Left lung (tissue), 14 donors: ENCODE measurements at places on chromosomes 1 and 21. TPM values are rescaled to one million over a fixed set of nuclear protein-coding genes. Genes with fewer than 3 reads are reported as not detected.

DNA sequence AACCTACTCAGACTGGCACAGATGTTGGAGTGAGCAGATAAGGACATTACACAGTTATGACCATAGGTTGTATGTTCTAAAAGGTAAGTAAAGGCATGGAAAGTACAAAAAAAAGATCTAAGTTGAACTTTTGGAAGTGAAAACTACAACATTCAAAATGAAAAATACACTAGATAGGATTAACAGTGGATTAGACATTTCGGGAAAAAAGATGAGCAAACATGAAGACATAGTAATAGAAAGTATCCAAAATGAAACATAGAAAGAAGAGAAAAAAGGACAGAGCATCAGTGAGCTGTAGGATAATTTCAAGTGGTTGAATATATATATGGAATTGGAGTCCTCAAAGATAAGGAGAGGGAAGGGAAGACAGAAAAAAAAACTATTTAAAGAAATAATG, 34.0 kb upstream of the CR2 start:
- H3K27ac ChIP-seq: no peak overlapping the region
- H3K4me3 ChIP-seq: no peak overlapping the region
- no peaks in the 10 kb centered on the region for H3K36me3 ChIP-seq
- no peaks in the 10 kb centered on the region for H3K27me3 ChIP-seq
- peaks cover 39% of the 10 kb centered on the region for H3K4me1 ChIP-seq

- no peak overlapping the region for H3K4me3 ChIP-seq
- no peak overlapping the region for H3K27ac ChIP-seq
- H3K27me3 ChIP-seq: no peaks in the 10 kb centered on the region
- no peaks in the 10 kb centered on the region for H3K4me1 ChIP-seq
- DNase-seq: no peak
These were observed 11.0 kb upstream of the AVPR1B start for GRCh38 chr1:206128196-206128595.

GRCh38 chr1:224175617-224176016, 7.4 kb upstream of the DEGS1 start:
- DNase-seq: peak; percentile 31
- no peak overlapping the region for H3K4me3 ChIP-seq

DNA sequence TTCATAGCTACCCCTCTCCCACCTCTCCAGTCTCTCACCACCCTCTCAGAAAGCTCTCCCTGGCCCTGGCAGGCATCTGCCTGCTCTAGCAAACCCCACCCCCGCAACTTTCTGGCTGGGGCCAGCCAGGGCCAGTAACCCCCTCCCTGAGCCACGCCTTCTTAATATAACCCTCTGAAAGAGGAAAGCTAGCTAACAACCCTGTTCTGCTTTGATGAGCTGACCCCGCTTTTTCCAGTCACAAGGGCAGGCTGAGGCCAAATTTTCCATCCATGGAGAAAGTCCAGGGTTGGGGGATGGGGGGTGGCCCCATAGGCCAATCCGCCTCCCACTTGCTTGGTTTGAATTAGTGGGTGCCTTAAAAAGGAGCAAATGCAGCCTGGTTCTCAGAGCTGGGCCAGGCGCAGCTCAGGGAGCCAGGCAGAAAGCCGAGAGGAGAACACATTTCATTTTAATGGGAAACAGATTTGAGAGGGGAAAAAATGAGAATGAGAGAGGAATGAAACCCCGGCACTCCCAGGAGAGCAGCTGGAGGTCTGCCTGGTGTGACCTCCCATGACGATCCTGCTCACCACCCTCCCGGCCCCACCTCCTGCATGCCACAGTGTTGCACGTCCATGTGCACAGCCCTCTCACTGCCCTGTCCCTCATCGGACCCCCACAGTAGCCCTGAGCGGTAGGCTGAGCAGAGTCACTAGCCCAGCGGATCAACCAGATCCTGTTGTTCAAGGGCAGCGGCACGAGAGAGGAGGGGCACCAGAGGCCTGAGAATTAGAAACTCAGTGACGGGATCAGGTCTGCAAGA, 62.3 kb downstream of the OPTC start:
- H3K36me3 ChIP-seq: no peaks in the 10 kb centered on the region
- no peak overlapping the region for H3K4me3 ChIP-seq
- H3K27me3 ChIP-seq: no peaks in the 10 kb centered on the region
- no peak for DNase-seq
- H3K4me1 ChIP-seq: no peaks in the 10 kb centered on the region

- no peaks in the 10 kb centered on the region for H3K36me3 ChIP-seq
- no peaks in the 10 kb centered on the region for H3K27me3 ChIP-seq
- no peak overlapping the region for H3K4me3 ChIP-seq
- no peak overlapping the region for H3K27ac ChIP-seq
These were observed 20.1 kb upstream of the COL16A1 start for GRCh38 chr1:31723828-31724359.

GRCh38 chr1:199931666-199932377, 95.7 kb upstream of the NR5A2 start:
- no peaks in the 10 kb centered on the region for H3K36me3 ChIP-seq
- H3K27me3 ChIP-seq: no peaks in the 10 kb centered on the region

ZYG11A gene
- 0.12 TPM for total RNA-seq

GRCh38 chr1:8780405-8780804, 37.0 kb downstream of the RERE start:
- no peaks in the 10 kb centered on the region for H3K36me3 ChIP-seq
- H3K27me3 ChIP-seq: no peaks in the 10 kb centered on the region
- no peaks in the 10 kb centered on the region for H3K4me1 ChIP-seq
